ENCODE measurements at places on chromosomes 7 and 10. TPM values are rescaled to one million over a fixed set of nuclear protein-coding genes. Genes with fewer than 3 reads are reported as not detected.

Gene SPDYE11
- not detected for total RNA-seq

Gene HNRNPF
- 267 TPM for total RNA-seq

Gene PTF1A
- total RNA-seq: not detected

Gene SLC26A5
- not detected for total RNA-seq

Gene C10orf105
- total RNA-seq: not detected

Gene ZNF736
- 20.8 TPM for total RNA-seq

Gene IL15RA
- 15.5 TPM for total RNA-seq

Gene PRKCQ
- 5.3 TPM for total RNA-seq

Gene CYP2C18
- not detected for total RNA-seq

Gene SYT15
- 1.9 TPM for total RNA-seq

Gene CYP3A4
- total RNA-seq: not detected

GRCh38 chr7:88169717-88170320, 50.0 kb downstream of the SRI start:
- H3K4me3 ChIP-seq: no peak overlapping the region
- H3K27me3 ChIP-seq: no peaks in the 10 kb centered on the region
- H3K27ac ChIP-seq: no peak overlapping the region
- H3K4me1 ChIP-seq: no peaks in the 10 kb centered on the region
- DNase-seq: no peak
- H3K36me3 ChIP-seq: no peaks in the 10 kb centered on the region

GRCh38 chr10:14584661-14585060, 190.0 kb downstream of the FAM107B start:
- H3K4me3 ChIP-seq: no peak overlapping the region
- peaks cover 71% of the 10 kb centered on the region for H3K4me1 ChIP-seq
- H3K27ac ChIP-seq: no peak overlapping the region
- no peak for DNase-seq

GRCh38 chr7:158266426-158266816, 321.2 kb downstream of the PTPRN2 start:
- no peaks in the 10 kb centered on the region for H3K36me3 ChIP-seq
- no peak for DNase-seq
- H3K27me3 ChIP-seq: peaks cover 73% of the 10 kb centered on the region
- no peak overlapping the region for H3K4me3 ChIP-seq
- no peaks in the 10 kb centered on the region for H3K4me1 ChIP-seq
- H3K27ac ChIP-seq: no peak overlapping the region

GRCh38 chr10:71046747-71047146, 158.4 kb upstream of the PCBD1 start:
- H3K4me3 ChIP-seq: no peak overlapping the region
- peaks cover 70% of the 10 kb centered on the region for H3K27me3 ChIP-seq
- H3K36me3 ChIP-seq: no peaks in the 10 kb centered on the region
- no peaks in the 10 kb centered on the region for H3K4me1 ChIP-seq
- DNase-seq: no peak
- H3K27ac ChIP-seq: no peak overlapping the region

DNA sequence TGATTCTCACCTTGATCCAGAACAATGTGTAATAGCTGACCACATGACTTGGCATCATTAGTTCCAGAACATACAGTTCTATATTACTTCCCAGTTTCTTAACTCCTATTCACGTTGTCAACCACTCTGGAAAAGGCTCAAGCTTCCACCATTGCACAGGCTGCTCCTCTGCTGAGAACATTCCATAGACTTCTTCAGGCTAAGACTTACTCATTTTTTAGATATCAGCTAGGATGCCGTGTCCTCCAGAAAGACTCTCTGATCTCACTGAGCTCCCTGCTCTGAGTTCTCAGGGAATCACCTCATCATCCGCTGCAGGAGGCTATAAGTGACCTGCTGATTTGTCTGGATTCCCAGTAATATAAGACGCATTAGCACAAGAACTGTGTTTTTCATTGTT, 73.1 kb downstream of the HTR7 start:
- H3K36me3 ChIP-seq: no peaks in the 10 kb centered on the region
- DNase-seq: no peak
- no peaks in the 10 kb centered on the region for H3K4me1 ChIP-seq
- H3K27ac ChIP-seq: no peak overlapping the region
- H3K27me3 ChIP-seq: no peaks in the 10 kb centered on the region

DNA sequence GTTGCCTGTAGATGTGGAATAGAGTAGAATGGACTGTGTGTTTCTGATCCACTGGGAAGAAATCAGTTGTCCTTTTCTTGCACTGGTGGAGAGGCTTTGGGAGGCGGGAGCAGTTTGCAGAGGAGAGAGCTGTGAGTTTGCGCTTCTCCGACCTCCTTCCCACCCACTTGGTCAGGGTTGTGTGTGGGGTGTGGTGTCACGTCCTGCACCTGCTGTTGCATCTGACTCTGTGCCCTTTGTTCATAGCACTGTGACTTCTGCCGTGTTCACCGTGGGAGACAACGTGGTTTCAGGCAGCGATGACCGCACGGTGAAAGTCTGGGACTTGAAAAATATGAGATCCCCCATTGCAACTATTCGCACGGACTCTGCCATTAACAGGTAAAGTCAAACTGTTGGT, 67.8 kb downstream of the WDR37 start:
- no peak for DNase-seq
- H3K4me3 ChIP-seq: no peak overlapping the region
- H3K27ac ChIP-seq: no peak overlapping the region
- H3K27me3 ChIP-seq: no peaks in the 10 kb centered on the region

GRCh38 chr10:8023851-8024250, 30.6 kb upstream of the GATA3 start:
- no peaks in the 10 kb centered on the region for H3K27me3 ChIP-seq
- no peaks in the 10 kb centered on the region for H3K4me1 ChIP-seq
- H3K27ac ChIP-seq: no peak overlapping the region
- no peak overlapping the region for H3K4me3 ChIP-seq
- DNase-seq: no peak

DNA sequence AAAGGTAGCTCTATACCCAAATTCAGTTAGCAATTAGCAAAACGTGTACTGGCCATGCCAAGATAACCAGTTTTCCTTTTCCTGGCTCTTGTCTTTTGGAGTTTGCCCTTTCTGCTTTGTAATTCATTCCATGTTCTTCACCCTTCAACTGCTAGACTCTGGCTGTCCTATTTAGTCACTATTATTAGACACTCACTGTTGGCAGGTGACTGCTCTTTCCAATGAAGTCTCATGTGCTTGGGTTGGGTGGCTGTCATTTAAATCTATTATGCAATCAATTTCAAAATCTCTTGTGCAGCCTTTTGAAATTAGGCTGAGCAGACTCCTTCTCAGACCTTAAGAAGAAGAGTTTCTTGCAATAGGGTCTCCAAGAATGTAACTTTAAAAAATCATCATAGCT, 266.5 kb downstream of the GPR158 start:
- no peaks in the 10 kb centered on the region for H3K4me1 ChIP-seq
- H3K36me3 ChIP-seq: no peaks in the 10 kb centered on the region
- H3K27ac ChIP-seq: no peak overlapping the region
- H3K27me3 ChIP-seq: no peaks in the 10 kb centered on the region
- no peak for DNase-seq

DNA sequence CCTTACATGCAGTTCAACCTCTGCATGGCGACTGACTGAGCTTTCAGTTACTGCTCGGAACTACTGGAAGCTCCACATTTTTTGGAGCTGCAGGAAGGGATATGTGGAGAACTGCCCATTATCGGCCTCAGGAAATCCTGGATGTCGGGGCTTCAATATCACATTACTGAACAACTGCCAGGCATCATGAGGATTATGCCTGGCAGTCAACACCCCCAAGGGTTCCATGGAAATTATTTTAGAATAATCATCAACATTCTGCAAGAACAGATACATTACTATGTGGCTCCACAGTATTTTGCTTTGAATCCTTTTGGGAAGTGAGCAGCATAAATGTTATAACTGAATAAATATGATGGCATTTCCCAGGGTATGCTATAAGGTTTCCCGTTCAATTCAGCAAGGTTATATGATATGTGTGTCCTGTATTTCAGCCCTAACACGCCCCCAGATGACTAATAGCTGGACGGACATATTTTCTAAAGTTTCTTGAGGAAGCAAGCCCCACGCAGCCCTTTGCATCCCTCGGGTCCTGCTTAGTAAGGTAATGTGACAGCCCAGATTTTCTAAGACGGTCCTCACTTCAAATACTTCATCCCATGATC, 53.0 kb upstream of the OPALIN start:
- H3K4me3 ChIP-seq: no peak overlapping the region
- H3K27me3 ChIP-seq: peaks cover 14% of the 10 kb centered on the region
- H3K36me3 ChIP-seq: no peaks in the 10 kb centered on the region
- H3K27ac ChIP-seq: no peak overlapping the region
- H3K4me1 ChIP-seq: no peaks in the 10 kb centered on the region

GRCh38 chr10:118259288-118259906, 82.7 kb downstream of the FAM204A start:
- H3K36me3 ChIP-seq: no peaks in the 10 kb centered on the region
- H3K4me3 ChIP-seq: no peak overlapping the region
- H3K27me3 ChIP-seq: peaks cover 25% of the 10 kb centered on the region
- H3K27ac ChIP-seq: no peak overlapping the region
- no peak for DNase-seq

GRCh38 chr10:21832821-21833130, 170.8 kb downstream of the DNAJC1 start:
- DNase-seq: no peak
- H3K4me3 ChIP-seq: no peak overlapping the region
- no peaks in the 10 kb centered on the region for H3K4me1 ChIP-seq
- H3K27me3 ChIP-seq: no peaks in the 10 kb centered on the region

GRCh38 chr7:157309988-157310668, 26.7 kb upstream of the DNAJB6 start:
- peak overlapping the region; percentile 91 for H3K27ac ChIP-seq
- peak overlapping the region; percentile 1 for H3K4me3 ChIP-seq
- H3K4me1 ChIP-seq: peaks cover 42% of the 10 kb centered on the region
- H3K27me3 ChIP-seq: no peaks in the 10 kb centered on the region
- no peaks in the 10 kb centered on the region for H3K36me3 ChIP-seq

DNA sequence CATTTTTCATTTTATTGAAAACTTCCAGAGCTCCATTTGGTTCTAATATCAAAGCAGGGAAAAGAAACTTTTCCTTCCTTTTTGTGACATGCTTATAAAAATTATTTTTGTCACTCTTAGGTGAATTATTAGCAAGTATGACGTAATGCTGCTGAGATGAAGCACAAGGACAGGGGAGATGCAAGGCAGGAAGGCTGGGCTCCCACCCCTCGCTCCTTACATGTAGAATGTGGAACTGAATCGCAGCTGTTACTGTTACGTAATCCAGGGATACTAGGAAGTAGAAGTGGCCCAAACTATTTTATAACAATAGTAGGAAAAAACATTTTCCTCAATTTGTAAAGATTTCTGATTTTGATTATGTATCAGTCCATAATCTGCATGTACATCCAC, 17.1 kb upstream of the GTPBP4 start:
- no peak for DNase-seq
- peaks cover 4% of the 10 kb centered on the region for H3K27me3 ChIP-seq
- no peak overlapping the region for H3K4me3 ChIP-seq
- H3K36me3 ChIP-seq: no peaks in the 10 kb centered on the region

DNA sequence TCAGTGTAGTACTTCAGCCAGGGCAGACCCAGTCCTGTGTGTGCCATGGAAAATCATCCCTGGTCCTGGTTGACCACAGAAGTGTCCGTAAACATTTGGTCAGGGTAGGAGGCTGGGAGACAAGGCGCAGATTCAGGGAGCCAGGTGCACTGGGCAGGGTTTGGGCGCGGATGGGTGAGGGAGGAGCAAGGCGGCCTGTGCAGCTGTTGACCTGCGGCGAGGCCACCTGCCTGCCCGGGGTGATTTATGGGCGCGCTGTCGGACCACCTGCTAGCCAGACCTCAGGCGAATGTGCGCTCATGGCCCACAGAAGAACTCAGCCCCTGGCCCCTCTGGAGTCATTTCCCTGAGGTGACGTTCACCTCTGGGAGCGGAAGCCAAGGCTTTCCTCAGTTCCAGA, 6.6 kb downstream of the SFRP5 start:
- no peak for DNase-seq
- no peak overlapping the region for H3K27ac ChIP-seq
- no peaks in the 10 kb centered on the region for H3K27me3 ChIP-seq
- H3K4me1 ChIP-seq: no peaks in the 10 kb centered on the region
- H3K4me3 ChIP-seq: no peak overlapping the region

DNA sequence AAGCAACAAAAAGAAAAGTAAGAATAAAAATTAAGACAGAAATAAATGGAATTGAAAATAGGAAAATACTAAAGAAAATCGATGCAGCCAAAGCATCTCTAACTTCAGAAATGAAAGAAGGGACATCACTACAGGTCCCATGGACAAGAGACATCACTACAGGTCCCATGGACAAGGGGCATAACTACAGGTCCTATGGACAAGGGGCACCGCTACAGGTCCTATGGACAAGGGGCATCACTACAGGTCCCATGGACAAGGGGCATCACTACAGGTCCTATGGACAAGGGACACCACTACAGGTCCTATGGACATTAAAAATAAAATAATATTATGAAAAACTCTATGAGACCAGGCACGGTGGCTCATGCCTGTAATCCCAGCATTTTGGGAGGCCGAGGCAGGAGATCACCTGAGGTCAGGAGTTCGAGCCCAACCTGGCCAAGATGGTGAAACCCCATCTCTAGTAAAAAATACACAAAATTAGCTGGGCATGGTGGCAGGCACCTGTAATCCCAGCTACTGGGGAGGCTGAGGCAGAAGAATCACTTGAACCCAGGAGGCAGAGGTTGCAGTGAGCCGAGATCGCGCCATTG, 101.0 kb upstream of the DNAAF5 start:
- no peak for DNase-seq
- no peak overlapping the region for H3K4me3 ChIP-seq
- no peak overlapping the region for H3K27ac ChIP-seq
- no peaks in the 10 kb centered on the region for H3K27me3 ChIP-seq
- H3K36me3 ChIP-seq: peaks cover 8% of the 10 kb centered on the region

- no peaks in the 10 kb centered on the region for H3K36me3 ChIP-seq
- no peaks in the 10 kb centered on the region for H3K27me3 ChIP-seq
- H3K4me1 ChIP-seq: no peaks in the 10 kb centered on the region
- H3K27ac ChIP-seq: no peak overlapping the region
Observed at GRCh38 chr10:12689893-12690292, 311.6 kb downstream of the CCDC3 start.

DNA sequence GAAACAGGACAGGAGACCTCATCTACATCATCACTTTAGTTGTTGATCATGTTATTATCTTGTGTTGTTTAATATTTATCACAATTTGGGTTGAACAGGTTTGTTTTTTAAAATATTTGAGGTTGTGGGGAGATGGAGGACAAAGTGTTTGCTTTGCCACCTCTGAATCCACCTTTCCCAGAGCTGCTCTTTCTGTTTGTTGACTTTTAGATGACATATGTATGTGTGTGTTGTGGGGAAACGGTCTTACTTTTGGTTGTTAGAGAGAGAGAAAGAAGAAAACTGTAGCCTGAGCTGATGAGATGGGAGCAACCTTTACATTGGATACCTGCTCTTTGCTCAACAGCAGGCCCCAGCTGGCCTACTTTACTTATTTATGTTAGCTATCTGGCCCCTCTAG, 19.0 kb upstream of the SLC16A12 start:
- no peak for DNase-seq
- H3K4me1 ChIP-seq: peaks cover 23% of the 10 kb centered on the region
- no peaks in the 10 kb centered on the region for H3K36me3 ChIP-seq
- H3K27me3 ChIP-seq: no peaks in the 10 kb centered on the region
- 0 out of 2 replicates have a peak overlapping the region, but pooled peaks have one; percentile 87 for H3K27ac ChIP-seq

- no peak overlapping the region for H3K27ac ChIP-seq
- no peaks in the 10 kb centered on the region for H3K36me3 ChIP-seq
- H3K4me3 ChIP-seq: no peak overlapping the region
- H3K27me3 ChIP-seq: no peaks in the 10 kb centered on the region
- no peak for DNase-seq
Observed at GRCh38 chr7:150385302-150385723, 6.2 kb downstream of the ZNF775 start.

- H3K27ac ChIP-seq: no peak overlapping the region
- peak; percentile 3 for DNase-seq
- no peak overlapping the region for H3K4me3 ChIP-seq
- H3K4me1 ChIP-seq: no peaks in the 10 kb centered on the region
- no peaks in the 10 kb centered on the region for H3K27me3 ChIP-seq
- no peaks in the 10 kb centered on the region for H3K36me3 ChIP-seq
Observed at GRCh38 chr7:1819259-1819841, 149.3 kb downstream of the ELFN1 start.

Data from PC-9 (cell line).